Cardiac fibroblast (primary cell): ENCODE measurements at places on chromosomes 13 and 19.

- DNase-seq = no peak
Measured at GRCh38 chr13:109043636-109044035, 414.2 kb downstream of the MYO16 start.

DNA sequence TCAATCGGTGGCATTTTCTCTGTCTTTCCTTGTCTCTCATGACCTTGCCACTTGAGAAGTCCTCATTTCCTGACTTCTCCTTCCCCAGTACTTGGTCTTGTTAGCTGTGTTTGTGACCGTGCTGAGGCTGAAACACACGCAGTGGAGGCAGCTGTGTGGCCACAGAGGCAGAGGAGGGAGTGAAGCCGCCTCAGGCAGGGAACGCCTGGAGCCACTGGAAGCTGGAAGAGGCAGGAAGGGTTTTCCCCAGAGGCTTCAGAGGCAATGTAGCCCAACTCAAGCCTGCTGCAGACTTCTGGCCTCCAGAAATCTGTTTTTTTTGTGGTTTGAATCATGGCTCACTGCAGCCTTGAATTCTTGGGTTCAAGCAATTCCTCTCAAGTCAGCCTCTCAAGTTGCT is 29.2 kb upstream of the ARGLU1 start:
- peak; percentile 38 for DNase-seq

DNA sequence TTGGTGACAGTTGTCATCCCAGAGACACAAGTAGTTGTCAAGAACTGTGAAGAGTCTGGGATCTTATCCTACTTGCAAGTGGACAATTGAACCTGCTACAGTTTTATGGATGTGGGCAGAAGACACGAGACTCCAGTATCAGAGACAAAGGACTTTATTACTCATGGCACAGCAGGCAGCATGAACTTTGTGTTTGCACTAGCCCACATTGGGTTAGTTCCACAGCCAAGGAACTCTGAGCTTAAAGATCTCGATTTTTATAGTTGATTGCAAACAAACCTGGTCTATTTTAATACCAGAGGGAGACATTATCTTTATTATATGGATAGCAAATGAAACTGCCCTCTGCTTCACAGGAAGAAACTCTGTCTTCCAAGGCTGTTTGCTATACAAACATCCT is 16.0 kb upstream of the TPM4 start:
- DNase-seq = no peak

DNA sequence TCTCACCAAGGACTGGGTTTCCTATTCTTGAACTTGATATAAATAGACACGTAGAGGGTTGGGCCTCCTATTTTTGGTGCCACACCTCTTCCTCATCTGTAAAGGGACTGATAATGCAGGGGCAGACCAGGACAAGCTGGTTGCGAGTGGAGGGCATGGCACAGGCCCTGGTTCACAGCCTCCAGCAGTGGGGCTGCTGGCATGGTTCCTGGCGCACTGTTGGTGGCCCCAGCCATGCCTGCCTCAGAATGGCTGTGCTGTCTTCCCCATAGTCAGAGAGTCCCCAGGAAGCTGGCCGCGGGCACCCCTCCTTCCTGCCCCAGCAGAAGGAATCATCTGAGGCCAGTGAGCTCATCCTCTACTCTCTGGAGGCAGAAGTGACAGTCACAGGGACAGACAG is 10.5 kb upstream of the OVOL3 start:
- DNase-seq = no peak

- no peak for DNase-seq
Measured at GRCh38 chr13:89310943-89311672, 1639.9 kb downstream of the SLITRK5 start.

- peak; percentile 95 for DNase-seq
Measured at GRCh38 chr13:19845758-19846157, 17.7 kb downstream of the ZMYM5 start.

DNA sequence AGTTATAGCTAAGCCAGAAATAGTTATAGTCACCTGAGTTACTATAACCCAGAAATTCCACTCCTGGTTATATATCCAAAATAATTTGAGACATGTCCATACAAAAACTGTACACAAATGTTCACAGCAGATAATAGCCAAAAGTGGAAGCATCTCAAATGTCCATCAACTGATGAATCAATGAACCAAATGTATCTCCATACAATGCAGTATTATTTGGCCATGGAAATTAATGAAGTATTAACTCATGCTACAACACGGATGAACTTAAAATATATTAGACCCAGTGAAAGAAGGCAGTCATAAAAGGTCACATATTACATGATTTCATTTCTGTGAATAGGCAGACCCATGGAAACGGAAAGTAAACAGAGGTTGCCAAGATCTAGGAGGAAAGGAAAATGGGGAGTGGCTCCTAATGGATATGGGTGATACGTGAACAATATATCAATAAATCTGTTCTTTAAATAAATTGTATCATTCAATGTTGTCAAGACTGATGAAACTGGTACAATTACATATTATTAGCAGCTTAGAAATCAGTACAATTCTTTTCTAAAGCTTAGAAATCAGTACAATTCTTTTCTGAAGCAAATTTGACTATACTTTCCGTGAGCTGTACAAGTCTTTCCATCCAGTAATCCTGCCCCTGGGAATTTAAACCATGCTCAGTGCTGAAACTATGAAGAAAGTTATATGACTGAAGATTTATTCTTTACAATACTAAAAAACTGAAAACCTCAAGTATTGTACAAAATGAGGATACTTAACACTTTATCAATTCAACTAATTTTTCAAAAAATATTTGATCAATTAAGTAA is 47.0 kb upstream of the DIAPH3 start:
- DNase-seq = no peak

- DNase-seq = peak; percentile 61
Measured at GRCh38 chr13:74287724-74288169, 153.5 kb upstream of the KLF12 start.

- no peak for DNase-seq
Measured at GRCh38 chr13:77298426-77298825, 28.5 kb downstream of the MYCBP2 start.

DNA sequence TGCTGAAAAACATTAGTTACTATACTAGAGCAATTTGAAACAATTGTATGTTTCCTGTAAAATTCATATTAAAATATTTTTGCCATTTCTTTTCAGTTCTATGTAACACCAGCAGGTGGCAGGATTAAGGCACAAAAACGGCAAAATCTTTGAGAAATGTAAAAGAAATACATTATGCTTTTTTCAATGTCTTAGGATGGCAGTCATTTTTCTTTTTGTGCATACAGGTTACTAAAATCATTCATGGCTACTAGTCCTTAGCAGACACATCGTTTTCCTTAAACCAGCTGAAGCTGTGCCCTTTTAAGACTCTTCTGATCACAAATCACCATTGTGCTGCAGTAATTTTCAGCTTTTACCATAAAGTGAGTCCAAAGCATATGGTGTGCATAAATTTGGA is 800.7 kb upstream of the SLITRK5 start:
- DNase-seq = peak; percentile 22

GRCh38 chr19:10625003-10625761 is at the start of gene SLC44A2:
TSS of gene SLC44A2 (plus strand) at chr19:10625553. CDS start at chr19:10625634, 81 bp downstream.
- peak; percentile 74 for DNase-seq

- peak; percentile 86 for DNase-seq
Measured at GRCh38 chr13:33490461-33491327, 205.1 kb upstream of the STARD13 start.

GRCh38 chr13:25585000-25585399 is 213.2 kb downstream of the ATP8A2 start:
- DNase-seq = no peak

DNA sequence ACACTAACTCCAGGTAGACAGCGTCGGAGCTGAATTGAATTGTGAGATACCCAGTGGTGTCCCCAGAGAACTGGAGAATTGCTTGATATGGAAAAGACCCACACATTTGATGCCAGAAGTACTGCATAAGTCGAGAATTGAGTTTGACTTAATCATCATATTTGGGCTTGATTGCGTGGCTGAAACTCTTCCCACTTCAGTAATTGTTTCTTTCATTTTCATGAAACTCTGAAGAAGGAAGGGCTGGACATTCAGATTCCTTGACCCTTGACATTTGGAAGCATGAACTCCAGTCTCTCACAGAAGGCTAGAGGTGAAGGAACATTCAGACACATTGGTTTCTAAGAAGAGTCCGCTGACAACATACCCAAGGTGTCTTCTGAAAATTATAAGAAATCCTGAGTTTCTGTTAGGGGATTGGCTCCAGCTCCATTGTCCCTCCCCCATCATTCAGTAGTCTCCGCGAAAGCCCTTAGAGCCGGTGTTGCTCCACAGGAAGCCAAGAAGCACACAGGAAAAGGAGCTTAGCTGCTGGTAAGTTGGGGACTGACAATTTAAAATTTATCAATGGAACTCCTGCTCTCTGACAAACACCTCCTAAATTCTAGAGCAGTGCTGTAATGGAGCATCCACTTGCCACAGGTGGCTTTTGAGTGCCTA is at the start of gene FPR2:
FPR2 (plus strand) TSS at position 484 of the 660 bp plus-strand sequence. CDS start 7,479 bp downstream, outside the sequence.
- DNase-seq = no peak

- DNase-seq = no peak
Measured at GRCh38 chr19:49977881-49978280, 16.9 kb upstream of the SIGLEC11 start.

DNA sequence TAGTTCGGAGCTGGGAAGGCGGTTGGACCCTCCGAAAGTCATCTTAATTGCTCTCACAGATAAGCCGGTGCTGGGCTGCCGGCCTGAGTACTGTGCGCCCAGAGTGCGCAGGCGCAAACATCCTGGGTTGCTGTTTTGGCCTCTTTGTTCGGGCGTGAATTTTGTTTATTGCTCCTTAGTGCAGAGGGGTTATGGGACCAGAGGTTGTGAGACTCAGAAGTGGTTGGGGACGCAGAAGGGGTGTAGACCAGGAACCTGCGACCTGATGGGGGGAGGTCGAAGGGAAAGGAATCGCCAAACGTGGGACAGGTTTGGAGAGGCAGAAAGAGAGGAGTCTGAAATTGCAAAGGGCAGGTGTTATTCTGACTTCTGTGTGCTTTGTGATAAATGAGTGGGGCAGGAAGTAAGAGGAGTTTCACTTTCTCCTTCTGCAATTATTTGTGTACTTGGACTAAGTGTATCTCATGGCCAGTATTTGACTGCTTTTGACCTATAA is 607 bp upstream of the ZNF566 start:
- peak; percentile 97 for DNase-seq

DNA sequence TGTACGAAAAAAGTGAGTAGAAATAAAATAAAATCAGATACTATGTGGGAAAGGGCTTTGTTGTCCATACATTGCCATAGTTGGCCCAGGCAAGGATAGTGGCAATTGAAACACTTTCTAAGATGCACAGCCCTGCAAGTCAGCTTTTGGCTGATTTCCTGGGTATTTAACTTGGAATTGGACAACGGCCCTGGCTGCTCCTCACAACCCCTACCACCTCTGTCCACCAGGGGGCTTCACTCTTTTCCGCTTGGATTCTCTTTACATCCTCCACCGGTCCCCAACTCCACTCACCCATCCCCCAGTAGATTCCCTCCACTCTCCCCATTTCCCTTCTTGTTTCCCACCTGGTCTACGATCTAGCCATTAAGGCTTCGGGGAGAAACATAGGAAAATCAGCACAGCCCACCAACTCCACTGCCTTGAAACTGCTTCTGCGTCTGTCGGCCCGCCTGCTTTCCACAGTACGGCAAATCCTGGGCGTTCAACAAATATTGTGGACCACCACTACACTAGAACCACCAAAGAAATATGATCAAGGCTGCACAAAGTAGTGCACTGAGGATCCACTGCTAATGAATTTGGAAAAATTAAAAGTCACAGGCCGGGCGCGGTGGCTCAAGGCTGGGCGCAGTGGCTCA is 48.6 kb upstream of the GTF3A start:
- peak; percentile 82 for DNase-seq

DNA sequence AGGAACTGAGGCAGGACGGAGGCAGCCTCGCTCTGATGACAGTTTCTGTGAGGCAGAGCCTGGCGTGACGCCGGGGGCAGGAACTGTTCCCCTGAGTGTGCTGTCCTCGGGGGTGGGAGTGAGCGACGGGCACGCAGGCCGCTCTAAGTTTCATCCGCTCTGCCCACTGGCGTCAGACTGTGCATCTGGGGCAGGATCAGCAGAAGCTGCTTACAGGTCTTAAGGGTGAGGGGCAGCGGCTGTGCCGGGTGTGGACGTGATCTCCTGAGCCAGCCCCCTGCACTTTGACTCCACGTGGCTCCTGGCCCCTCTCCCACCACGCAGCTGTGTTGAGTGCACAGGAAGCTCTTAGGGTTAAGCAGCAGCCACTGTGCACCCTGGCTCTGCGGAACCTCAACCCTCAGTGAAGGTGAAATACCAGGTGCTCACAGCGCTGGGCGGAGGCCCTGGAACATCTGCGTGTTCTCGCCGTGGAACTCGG is 1.5 kb downstream of the GRK1 start:
- no peak for DNase-seq

- no peak for DNase-seq
Measured at GRCh38 chr13:38385153-38385891, 35.7 kb downstream of the UFM1 start.

DNA sequence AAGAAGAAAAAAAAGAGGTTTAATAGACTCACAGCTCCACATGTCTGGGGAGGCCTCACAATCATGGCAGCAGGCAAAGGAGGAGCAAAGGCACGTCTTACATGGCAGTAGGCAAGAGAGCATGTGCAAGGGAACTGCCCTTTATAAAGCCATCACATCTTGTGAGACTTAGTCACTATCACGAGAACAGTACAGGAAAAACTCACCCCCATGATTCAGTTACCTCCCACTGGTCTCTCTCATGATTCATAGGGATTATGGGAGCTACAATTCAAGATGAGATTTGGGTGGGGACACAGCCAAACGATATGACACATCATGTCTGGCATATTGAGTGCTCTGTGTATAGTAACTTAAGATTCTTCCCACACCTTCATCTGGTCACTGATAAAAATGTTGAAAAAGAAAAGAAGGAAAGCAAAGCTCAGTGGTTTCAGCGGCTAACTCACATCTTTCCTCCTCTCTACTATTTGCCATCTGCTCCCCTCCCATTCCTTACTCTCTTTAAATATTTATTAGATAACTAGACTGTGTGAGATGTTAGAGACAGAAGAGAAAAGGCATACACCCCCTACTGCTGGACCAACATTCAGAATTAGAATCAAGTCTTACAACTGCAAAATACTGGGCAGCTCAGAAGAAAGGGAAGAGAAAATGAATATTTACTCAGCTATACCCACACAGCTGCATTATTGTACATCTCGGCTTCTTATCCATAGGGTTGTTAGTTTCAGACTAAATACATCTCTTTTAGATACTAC is 60.1 kb upstream of the AKAP11 start:
- DNase-seq = peak; percentile 79

- peak; percentile 91 for DNase-seq
Measured at GRCh38 chr13:24220086-24220703, 59.7 kb downstream of the SPATA13 start.

GRCh38 chr13:105643966-105644365 is 891.5 kb downstream of the EFNB2 start:
- DNase-seq = no peak

GRCh38 chr13:98312606-98313005 is 135.5 kb upstream of the RNF113B start:
- no peak for DNase-seq
